ENCODE measurements at places on chromosomes 12 and 14.

DNA sequence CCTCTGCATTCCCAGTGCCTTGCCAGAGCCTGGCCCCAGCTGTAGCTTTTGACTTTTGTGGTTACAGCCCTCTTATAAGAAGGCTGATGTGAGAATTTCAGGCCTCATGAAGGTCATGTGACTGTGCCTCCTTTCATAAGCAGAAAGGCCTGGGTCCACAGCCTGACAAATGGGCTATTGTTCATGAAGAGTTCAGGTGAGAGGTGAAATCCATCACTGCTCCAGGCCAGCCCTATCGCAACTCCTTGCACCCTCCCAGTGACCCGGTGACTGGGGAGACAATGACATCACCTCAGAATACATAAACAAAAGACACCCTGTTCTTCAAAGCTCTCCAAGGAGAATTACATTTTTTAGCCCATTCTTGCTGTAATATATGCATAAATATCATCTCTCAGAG, 321.5 kb downstream of the PCNX1 start:
- DNase-seq: no peak

- DNase-seq: no peak
Observed at GRCh38 chr14:38107216-38107631, 100.5 kb upstream of the SSTR1 start.

- DNase-seq: no peak
Observed at GRCh38 chr14:86305058-86305457, 775.1 kb downstream of the FLRT2 start.

DNA sequence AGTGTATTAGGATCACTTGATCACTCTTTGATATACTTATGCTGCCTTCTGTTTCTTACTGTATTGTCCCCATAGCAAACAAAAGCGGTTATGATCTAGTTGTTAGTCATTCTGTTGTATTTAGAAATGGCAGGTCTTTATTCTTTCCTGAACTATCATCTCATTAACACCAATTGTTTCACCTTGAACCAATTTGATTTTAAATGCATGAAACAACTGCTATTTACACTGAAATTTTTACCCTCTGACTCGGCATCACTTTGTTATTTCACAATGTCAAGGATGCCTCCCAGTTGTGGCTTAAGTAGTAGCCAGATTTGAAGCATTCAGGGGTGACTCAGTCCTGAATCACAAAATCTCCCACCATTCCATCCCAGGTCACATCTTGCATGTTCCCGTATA, 303.5 kb downstream of the EGLN3 start:
- no peak for DNase-seq

DNA sequence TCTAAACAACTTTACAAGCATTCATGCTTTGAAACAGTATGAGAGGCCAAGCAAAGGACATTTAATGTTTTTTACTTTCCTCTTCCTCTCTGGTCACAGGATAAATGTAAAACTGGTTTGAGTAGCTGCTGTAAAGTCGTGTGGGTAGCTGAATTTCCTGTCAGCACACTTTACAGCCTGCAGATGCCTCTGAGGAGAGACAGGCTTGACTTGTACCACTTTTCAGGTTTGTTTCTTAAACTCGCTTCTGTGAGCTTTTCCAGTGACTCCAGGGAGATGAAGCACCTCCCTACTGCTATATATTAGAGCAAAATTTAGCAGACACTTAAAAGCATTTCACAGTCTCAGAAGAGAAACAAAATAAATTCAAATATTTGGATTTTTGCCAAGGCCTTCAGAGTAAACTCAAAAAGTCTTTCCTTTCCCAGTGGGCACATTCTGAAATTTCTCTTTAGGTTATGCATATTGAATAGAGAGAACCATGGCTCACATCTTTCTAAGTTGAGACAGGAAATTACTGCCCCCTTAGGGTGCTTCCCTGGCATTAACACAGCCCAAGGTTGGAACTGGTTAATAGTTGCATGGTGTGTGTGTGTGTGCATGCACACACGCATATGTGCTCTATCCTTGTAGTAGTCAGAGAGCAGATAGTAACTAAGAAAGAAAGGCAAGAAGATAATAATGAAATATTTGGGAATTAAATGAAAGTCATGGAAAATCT, 557.3 kb upstream of the MIS18BP1 start:
- DNase-seq: no peak

DNA sequence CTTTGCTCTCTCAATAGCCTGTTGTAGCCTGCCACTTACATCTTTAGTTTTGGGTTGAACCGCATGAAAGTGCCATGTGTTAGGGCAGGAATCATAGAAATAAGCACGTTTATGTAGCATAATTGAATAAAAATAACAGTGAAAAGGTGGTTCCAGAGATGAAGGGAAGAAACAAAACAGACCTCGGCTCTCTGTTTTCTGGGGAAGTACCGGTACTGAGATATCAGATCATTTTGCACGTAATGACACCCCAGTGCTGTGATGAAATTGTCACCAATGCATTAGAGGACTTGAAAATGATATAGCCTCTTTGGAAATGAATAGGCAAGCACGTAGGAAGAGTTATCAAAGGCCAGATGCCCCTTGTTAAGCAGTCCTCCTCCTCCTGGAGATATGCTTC, 42.5 kb upstream of the DLK1 start:
- DNase-seq: no peak

Data from stimulated activated CD4-positive, alpha-beta T cell treated with anti-CD3 and anti-CD28 coated beads, TNF-alpha, amount 100 ng/mL, for 4 hours (primary cell).